Stimulated activated CD4-positive, alpha-beta T cell treated with anti-CD3 and anti-CD28 coated beads, Interleukin-1b, Interleukin-23, amount 100 ng/mL, for 1 hour (primary cell): ENCODE measurements at places on chromosomes 11 and 22.

GRCh38 chr22:28074526-28074925, 155.5 kb upstream of the PITPNB start:
- DNase-seq: no peak

- DNase-seq: no peak
Measured at GRCh38 chr11:46321757-46322156, 25.5 kb upstream of the DGKZ start.

DNA sequence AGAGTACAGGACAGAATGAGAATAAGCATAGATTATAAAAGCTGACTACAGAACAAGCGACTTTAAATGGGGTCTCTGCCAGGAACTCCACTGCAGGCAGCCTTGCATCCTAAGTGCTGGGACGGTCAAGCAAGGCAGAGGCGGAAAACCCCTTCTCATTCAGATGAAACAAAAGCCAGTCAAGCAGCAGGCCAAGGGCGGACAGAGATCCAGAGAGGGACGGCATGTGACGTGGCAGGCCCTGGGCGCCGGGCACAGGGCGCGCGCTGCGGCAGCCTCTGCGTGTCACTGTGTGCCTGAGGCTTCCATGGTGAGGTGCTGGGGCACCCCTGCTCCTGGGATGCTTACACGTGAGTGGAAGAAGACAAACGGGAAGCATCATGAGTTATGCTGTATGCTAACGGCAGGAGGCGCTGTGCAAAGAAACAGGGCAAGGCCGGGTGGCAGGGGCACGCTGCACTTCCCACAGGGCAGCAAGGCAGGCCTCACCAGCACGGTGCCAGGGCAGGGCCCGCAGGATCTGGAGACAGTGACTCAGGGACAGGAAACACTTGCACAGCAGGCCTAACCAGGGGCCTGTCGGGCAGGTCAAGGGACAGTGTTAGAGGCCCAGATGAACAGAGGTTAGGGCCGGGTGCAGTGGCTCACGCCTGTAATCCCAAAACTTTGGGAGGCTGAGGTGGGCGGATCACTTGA, 6.2 kb downstream of the TOLLIP start:
- DNase-seq: no peak

GRCh38 chr22:32489377-32489776, 14.8 kb downstream of the FBXO7 start:
- no peak for DNase-seq

DNA sequence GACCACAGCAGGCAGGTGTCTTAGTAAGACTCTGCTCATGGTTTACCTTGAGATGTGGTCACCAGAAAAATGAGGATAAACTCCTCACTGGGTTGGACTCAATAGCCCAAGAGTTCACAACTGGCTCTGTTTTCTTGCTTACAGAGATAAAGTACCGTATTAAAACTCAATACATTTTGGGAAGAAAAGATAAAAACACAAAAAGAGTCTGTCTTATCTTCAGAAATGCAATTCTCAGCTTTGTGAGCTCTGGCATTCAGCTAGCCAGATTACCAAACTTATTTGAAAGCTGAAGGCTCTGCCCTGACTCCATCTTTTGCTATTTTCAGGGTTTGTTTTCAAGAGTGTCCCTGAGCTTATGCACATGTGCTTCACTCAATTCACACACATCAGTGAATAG, 75.4 kb downstream of the PHF21A start:
- no peak for DNase-seq

DNA sequence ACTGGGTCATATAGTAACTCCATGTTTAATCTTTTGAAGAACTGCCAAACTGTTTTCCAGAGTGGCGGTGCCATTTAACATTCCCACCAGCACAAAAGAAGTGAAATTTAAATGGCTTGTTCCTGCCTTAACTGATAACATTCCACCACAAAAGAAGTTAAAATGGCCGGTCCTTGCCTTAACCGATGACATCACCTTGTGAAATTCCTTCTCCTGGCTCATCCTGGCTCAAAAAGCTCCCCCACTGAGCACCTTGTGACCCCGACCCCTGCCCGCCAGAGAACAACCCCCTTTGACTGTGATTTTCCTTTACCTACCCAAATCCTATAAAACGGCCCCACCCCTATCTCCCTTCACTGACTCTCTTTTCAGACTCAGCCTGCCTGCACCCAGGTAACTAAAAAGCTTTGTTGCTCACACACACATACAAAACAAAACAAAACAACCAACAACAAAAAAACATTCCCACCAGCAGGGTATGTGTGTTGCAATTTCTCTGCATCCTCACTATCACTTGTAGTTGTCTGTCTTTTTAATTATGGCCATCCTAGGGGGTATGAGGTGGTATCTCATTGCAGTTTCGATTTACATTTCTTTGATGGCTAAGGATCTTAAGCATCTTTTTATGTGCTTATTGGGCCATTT, 109.0 kb downstream of the FAR1 start:
- no peak for DNase-seq

DNA sequence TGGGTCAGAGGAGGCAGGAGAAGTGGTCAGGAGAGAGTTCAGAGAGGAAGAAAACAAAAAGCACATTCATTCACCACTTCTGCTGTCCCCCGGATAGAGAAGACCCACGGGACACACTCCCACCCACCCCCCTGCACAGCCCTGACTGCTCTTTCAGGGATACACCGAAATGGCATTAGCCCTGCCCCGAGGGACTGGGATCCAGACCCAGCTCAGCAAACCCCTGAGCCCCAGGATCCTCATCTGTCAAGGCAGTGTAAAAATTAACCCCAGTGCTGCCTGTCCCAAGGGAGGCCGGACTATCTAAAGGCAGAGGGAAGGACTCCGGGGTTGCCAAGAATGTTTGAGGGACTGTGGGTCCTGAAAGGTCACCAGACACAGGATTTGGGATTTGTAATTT, 31.2 kb downstream of the TPBGL start:
- DNase-seq: no peak

DNA sequence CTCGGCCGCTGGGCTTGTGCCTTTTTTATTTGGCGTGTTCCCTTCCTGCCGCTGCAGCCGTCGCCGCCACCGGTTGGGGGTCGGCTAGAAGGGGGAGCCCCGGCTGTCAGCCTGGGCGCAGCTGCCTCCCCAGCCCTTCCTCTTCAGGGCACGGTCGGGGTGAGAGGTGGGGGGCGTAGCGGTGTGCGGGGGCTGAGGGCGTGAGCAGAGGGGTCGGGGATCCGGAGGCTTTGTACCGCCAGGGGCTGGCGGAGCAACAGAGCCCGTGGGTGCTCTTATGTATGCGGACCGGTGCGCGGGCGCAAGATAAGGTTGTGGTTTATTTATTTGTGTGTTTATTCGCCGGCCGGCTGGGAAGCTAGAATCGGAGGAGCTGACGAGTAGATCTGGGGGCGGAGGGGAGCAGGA, 477 bp downstream of the ZBTB16 start:
- no peak for DNase-seq

DNA sequence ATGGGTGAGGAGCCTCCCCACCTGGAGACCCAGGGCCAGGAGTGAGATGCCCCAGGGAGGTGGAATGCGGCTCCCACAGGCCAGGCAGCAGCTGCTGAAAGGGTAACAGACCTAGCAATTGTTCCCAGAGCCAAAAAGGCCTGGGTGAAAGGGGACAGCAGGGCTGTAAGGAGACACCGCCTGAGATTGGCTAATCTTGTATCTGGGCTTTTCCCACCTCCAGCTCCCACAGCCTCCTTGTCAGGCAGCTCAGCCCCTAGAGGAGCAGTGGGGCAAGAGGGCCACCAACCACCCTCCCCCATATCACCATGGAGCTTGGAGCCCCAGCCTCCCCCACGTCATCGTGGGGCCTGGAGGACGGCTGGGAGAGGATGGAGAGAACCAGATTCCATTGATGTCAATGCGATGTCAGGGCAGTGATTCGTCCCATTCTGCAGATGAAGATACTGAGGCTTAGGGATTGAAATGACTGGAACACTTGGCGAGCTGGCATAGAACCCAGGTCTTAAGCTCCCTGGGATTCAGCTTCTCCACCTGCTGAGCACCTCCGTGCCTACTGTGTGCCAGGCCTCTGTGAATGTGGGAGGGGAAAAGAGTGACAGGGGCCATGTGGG, 2.9 kb upstream of the MGAT3 start:
- no peak for DNase-seq

DNA sequence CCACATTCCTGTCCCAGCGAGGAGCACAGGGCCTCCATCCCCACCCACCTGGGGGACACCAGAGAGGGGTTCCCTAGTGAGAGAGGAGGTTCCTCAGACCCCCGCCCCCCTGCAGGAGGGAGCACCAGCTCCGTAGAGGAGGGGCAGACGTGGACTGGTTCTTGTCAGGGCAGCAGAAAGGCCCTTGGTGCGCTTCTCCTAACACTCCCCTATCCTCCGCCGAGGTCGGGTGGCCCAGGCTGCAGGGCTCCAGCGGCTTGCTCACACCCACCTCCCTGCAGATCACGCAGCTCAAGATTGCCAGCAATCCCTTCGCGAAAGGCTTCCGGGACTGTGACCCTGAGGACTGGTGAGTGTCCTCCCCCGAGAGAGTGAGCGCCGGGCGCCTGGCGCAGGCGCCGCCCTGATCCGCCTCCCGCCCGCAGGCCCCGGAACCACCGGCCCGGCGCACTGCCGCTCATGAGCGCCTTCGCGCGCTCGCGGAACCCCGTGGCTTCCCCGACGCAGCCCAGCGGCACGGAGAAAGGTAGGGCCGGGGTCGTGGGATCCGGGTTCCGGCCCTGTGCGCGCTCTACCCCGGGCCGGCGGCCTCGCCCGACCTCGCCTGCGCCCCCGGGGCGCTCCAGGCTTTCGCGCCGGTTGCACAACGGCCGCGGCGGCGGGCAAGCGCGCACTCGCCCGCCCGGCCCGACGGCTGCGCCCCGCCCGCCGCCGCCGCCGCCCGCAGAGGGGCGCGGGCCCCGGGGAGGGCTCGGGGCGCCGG, 5.1 kb downstream of the TBX1 start:
- no peak for DNase-seq

DNA sequence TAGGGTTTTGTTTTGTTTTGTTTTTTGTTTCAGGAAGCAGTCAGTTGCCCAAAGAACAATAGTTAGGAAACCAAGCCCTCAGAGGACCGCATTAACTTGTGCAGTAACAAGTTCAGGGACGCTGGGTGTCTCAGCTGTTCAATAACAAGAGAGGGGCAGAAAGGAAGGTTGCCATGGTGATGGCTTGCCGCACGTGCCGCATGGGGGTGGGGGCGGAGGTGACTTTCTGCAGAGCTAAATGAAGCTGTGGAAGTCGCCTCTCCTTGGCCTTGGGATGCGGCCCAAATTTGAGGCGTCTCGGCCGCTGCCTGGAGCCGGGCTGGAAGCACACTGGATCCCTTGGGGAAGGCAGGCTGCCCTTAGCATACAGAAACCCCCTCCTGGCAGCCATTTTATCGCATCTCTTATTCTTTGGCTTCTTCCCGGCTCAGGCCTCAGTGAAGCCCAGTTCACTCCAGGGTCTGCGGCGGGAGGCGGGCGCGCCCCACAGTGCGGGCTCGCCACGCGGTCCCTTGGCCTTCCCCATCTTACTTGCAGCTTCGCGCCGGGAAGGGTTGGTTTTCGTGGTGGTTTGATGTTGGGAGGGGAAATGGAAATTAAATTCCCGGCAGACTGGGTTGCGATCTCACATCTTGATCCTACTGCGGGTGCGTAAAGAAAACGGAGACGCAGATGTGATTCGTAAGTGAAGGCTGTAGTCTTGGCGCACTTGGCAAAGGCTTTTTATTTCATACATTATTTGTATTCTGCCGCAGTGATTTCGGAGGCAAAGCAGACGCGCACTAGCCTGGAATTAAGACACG, 94.3 kb downstream of the SLC17A6 start:
- DNase-seq: no peak
